Stimulated activated CD8-positive, alpha-beta memory T cell treated with anti-CD3 and anti-CD28 coated beads, Interleukin-15, amount 100 ng/mL, for 24 hours (primary cell): ENCODE measurements at places on chromosomes 2 and 18.

- DNase-seq, result no peak
These were observed 149.9 kb downstream of the TMX3 start for GRCh38 chr18:68564961-68565360.

- DNase-seq, result no peak
These were observed 131.0 kb upstream of the CXCR4 start for GRCh38 chr2:136248907-136249306.

DNA sequence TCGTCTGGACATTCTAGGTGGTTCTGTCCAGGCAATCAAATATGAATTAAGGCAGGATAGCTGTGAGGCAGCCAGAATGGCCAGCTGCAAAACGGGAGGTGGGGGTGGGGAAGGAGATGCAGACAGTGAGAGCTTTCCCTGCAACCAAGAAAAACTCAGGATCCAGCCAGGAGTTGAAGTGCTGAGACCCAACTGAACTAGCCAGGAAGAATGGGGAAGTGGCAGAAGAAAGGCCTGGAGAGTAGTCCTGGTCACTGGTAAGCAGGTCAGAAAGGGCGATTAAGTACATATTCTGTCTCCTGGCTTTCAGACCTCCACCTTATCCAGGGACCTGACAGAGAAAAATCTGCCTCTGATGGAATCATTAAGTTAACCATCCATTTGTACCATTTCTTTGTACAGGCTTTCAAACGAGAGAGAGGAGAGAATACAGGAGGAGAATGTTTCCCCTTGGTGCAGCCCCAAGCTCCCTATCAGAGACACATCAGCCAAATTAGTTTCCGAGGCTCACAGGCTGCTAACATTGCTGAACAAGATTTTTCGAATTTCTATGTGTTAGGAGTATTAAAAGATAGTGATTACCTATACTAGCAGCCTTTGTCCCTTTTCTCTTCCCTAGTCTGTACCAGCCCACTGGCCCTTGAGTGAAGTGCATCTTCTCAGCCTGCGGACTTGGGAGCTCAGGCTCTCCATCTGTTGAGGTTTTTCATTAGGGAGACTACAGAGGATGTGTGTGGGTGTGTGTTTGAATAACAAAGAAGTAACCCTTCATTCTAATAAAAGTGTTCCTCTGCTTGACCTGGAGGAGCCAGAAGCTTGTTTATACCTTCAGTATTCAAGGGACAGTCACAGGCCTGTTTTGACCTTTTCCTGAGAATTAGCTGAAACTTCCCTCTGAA lies 12.5 kb upstream of the HOXD1 start:
- no peak for DNase-seq

DNA sequence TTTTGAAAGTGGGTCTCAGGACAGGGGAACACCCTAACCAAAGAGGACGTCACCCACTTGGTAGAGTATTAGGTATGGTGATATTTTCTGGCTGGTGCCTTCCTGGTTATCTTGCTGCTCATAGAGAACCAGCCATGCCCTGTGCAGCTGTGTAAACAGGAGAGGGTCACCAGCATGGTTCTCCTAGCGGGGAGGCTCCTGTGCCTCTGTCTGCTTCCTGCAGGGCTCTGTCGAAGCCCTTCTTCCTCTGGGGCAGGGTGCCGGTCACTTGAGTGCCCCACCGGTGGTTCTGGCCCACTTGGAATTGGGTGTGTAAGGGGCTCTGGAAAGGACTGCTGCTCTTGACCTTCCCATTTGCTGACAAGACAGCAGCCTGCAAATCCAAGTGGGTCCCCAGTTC lies 131.6 kb upstream of the MSH6 start:
- no peak for DNase-seq

- no peak for DNase-seq
These were observed 1691.8 kb upstream of the SLC39A10 start for GRCh38 chr2:193965263-193965662.

DNA sequence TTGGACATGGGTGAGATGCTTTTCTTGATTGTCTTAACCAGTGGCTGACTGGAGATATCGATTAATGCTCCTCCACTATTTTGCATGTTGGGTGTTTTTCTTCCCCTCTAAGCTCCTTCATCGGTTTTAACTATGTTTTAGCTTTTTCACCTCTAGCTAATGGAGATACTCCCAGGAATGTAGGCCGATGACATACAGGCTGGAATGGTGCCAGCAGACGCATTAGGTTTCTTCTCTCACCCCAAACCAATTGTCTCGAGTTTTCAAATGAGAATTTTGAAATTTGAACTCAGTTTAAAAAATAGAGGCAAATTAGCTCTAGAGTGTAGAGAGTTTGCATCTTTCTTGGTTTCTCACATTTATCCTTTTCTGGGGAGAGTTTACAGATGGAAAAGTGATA lies 247.6 kb downstream of the RPRM start:
- DNase-seq, result no peak

DNA sequence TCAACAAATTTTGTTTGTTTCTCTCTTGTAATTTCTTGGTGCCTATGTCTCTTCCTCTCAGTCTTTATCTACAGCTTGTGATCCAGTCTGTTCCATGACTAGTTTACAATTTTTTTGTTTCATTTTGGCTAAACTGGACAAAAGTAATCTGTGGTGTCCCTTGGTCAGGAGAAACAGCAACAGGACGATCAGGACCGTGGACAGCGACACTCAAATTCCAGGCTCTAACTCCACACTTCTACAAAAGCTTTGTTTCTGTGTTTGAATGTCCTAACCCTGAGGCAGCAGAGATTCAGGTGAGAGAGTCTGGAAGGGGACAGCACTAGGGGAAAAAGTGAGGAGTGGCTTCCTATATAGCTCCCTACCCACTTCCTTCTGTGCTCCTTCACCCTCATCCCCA lies 593.3 kb upstream of the FANCL start:
- no peak for DNase-seq

- no peak for DNase-seq
These were observed 251.2 kb upstream of the PARD3B start for GRCh38 chr2:204293884-204294747.

DNA sequence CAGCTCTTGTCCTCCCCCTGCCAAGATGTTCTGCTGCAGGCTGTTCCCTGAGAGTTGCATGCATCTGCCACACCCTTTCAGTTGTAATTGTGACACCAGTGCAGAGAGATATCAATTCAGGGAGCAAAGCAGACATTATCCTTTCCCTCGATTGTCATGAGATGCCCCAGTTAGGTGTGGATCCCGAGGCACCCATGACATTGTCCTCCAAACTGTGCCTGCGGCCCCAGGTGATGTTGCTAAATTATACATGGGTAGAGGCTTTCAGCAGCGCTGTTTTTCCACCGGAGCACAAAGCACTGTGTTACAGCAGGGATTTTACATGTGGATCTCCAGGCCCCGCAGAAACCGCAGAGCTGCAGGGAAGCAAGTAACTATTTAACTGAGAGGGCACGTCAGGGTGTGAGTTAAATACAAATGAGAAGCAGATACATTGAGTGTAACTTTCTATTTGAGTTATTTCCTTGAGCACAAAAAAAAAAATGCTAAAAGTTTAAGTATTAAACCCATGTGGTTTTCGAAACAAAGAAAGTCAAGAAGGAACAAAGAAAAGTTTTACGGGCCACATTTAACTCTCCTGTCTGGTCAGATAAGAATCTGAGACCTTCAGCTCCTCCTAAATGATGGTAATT lies 90.3 kb upstream of the BCL2L11 start:
- no peak for DNase-seq

- no peak for DNase-seq
These were observed 4.2 kb upstream of the CCNYL1 start for GRCh38 chr2:207706936-207707860.

DNA sequence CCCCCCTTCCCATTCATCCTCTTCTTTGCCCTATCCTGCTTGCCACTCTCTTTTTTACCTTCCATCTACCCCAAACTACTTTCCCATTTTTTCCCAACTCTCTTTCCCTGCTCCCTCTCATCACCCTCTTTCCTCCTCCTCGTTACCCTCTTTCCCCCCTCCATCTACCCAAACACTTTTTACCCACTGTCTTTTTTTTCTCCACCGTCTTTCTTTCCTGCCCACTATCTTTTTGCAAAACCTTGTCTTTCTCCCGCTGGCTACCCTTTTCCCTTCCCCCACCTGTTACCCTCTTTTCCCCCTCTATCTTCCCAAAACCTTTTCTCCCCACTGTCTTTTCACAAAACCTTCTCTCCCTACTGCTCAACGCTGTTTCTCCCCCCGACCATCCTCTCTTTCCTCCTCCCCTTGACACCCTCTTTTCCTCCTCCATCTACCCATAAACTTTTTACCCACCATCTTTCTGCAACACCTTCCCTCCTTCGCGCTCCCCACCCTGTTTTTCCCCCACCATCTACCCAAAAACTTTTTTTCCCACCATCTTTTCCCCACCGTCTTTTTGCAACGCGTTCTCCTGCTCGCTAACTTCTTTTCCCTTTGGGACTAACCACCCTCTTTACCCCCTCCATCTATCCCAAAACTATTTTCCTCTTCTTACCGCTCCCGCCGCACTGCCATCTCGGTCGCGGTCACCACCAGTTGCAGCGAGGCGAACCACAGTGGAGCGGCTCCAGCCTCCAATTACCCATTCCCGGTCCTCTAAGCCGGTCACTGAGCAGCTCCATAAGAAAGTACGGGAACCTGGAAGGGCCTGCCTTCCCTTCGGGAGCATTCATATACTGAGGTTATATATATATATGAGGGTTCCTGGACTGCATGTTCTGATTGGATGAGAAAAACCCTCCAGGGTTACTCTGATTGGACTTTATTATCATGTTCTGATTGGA lies 15.0 kb downstream of the CCDC74A start:
- no peak for DNase-seq

DNA sequence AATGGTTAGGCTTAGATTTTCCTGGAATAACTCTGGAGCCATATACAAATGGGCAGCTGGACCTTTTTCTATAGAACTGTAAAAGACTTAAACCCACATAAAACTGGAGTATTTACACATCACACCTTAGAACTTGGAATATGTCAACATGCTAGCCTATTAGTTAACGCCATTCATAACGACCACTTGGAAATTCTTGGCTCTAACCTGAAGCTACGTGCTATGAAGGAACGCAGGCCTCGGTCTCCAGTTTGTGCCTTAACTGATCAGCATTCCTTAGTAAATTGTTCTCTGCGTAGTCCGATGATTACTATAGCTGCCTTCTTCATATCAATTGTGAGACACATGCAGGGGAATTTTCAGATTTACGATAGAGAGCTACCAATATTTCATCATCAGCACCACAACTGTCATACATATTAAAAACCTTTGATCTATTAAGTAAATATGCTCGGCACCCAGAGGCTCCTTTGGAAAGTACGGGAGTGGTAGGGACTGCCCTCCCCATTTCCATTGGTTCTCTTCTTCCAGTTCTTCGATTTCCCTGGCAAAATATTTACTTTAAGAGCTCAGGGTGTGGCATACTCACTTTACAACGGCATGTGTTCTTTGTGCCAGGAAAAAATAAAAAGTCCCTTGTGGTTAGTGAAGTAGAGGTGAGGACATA lies 17.5 kb upstream of the CCL20 start:
- DNase-seq, result no peak

GRCh38 chr2:143282684-143283083 lies 153.5 kb downstream of the ARHGAP15 start:
- DNase-seq, result no peak

DNA sequence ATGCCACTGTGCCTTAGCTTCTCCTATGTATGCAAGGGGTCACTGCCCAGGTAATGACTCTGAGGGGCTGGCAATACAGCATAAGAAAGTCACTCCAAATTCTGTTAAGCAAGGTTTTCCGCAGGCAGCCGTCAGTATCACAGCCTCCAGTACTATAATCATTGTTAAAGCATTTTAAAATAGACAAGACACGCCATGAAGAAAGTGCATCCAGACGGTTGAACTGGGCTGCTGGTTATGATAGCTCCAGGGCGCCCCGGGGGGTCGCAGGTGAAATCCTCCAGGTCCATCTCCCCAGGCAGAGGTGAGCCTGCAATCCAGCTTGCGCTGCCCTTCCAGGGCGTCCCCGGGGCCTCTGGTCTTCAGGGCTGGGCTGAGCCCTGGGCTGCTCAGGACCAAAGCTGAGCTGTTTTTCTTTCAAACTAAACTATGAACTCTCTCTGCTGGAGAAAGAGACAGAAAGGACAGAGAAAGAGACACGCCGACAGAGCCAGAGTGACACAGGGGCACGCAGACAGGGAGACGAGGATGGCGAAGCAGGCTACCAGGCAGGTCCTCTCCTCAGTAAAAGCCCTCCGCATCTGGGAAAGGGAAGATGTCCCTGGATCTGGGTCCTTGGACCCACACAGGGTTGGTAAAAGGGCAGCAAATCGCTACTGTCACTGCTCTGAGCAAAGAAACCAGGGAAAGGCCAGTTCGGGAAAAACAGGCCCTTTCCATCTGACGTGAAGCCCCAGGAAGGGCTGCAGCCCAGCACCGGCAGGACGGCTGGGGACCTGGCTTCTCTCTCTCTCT lies 2.1 kb upstream of the TWIST2 start:
- DNase-seq, result no peak

DNA sequence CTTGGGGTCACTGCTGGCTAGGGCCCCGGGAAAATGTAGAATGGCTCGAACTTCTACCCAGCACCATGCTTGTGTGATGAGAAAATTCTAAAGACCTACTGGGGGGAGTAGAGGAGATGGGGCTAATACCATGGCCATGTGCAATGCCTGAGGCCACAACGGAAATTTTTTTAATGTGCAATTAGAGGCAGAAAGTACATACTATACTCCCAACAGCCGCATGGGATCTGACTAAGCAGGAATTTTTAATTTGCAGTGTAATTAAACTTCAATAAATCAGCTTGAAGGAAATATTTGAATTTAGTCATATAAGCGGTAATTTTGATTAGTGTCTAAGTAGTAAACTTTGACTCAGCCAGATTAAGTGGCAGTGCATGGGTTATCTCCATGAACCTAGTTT lies 53.2 kb upstream of the CNGA3 start:
- DNase-seq, result no peak

DNA sequence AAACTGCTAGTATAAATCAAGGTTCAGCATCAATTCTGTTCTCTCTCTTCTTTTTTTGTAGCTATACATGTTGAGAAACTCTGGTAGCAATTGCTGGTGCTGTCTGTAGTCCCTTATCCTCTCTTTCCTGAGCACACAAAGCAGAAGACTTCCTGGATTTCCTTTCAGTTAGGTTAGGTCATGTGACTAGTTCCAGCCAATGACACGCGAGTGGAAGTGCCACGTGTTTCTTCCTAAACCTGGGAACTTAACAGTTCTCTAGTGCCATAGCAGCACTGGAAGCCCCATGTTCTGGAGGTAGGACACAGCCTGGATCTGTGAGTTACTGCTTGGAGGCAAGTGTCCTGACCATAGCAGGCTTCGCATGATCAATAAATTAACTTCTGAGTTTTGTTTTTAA lies 125.9 kb downstream of the PLA2R1 start:
- DNase-seq, result no peak

- no peak for DNase-seq
These were observed 25.3 kb upstream of the SNTG2 start for GRCh38 chr2:925309-925708.

- no peak for DNase-seq
These were observed 96.9 kb downstream of the TSHZ1 start for GRCh38 chr18:75307530-75307929.

DNA sequence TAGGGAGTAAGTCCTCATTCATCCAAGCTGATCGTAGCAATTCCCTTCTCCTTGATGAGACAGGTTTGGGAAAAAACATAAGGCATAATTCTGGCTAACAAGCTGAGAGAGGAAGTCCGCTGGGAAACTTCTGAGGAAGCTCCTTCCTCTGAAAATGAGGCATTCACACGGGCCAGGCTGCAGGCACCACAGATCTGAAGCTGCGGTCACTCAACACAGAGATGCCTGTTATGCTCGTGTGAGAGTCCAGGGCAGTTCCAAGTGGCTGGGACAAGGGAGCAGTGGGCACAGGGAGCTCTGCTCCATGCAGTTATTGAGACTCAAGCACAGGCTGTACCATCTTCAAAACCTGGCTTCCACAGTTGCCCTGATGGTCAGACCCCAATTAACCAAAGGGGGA lies 200.9 kb upstream of the ID2 start:
- DNase-seq, result no peak

GRCh38 chr18:76721207-76721996 lies 101.0 kb upstream of the ZNF236 start:
- no peak for DNase-seq
